ENCODE measurements at places on chromosomes 6 and 20. TPM values are rescaled to one million over a fixed set of nuclear protein-coding genes. Genes with fewer than 3 reads are reported as not detected.

DNA sequence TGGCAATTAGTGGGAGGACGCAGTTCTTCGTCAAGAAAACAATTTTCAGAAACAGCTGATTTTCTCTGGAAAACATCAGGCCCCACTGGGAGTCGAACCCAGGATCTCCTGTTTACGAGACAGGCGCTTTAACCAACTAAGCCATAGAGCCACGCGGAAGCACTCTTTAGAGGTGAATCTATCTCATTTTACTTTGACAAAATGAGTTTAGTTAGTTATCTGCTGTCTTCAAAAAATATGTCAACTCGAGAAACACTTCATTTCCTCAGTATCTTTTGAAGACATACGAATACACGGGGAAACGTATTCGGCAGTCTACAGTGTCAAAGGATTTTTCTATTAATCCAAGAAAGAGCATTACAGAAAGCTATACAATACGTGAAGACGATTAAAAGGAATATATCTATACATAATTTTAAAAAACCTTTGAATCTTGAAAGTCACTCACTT, 26.7 kb downstream of the GPX6 start:
- H3K4me3 ChIP-seq, result no peak overlapping the region
- no peak overlapping the region for H3K27ac ChIP-seq
- no peak for DNase-seq
- peaks cover 71% of the 10 kb centered on the region for H3K27me3 ChIP-seq
- H3K36me3 ChIP-seq, result no peaks in the 10 kb centered on the region

- no peak overlapping the region for H3K27ac ChIP-seq
- H3K36me3 ChIP-seq, result no peaks in the 10 kb centered on the region
- H3K27me3 ChIP-seq, result no peaks in the 10 kb centered on the region
- H3K4me1 ChIP-seq, result peaks cover 10% of the 10 kb centered on the region
These were observed 3.6 kb downstream of the DTNBP1 start for GRCh38 chr6:15659181-15659580.

DNA sequence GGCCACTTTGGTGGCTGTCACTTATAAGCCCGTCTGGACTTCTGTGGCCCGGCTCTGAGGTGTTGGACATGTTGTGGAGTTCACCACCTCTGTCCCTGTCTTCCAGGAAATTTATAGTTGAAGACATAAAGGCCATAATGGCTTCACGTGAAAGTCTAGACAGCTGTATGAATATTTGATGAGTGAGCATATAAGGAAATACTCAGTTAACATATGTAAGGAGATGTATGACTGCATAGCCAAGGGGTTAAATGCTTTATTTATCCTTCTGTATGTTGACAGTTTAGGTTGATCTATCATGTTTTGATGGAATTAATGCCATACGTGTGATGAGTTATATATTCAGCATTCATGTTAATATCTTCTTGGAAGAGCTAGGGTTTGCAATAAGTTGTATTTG, 16.1 kb downstream of the HIVEP1 start:
- peaks cover 7% of the 10 kb centered on the region for H3K36me3 ChIP-seq
- no peaks in the 10 kb centered on the region for H3K27me3 ChIP-seq
- H3K4me3 ChIP-seq, result no peak overlapping the region
- peaks cover 20% of the 10 kb centered on the region for H3K4me1 ChIP-seq

- no peak overlapping the region for H3K4me3 ChIP-seq
- H3K27ac ChIP-seq, result no peak overlapping the region
- no peaks in the 10 kb centered on the region for H3K4me1 ChIP-seq
- no peak for DNase-seq
These were observed 85.2 kb downstream of the PRSS35 start for GRCh38 chr6:83597511-83597910.

- H3K4me1 ChIP-seq, result no peaks in the 10 kb centered on the region
- peaks cover 6% of the 10 kb centered on the region for H3K27me3 ChIP-seq
- H3K27ac ChIP-seq, result no peak overlapping the region
- H3K4me3 ChIP-seq, result no peak overlapping the region
- DNase-seq, result no peak
- H3K36me3 ChIP-seq, result no peaks in the 10 kb centered on the region
These were observed 75.8 kb upstream of the LY86 start for GRCh38 chr6:6512711-6513110.

The HLA-G gene
- total RNA-seq, result not detected

The FNDC11 gene
- 0.09 TPM for total RNA-seq

The PAK1IP1 gene
- 8.1 TPM for total RNA-seq

The BPIFB1 gene
- total RNA-seq, result not detected

The KHDC1 gene
- 1.4 TPM for total RNA-seq

Measured in heart right ventricle (tissue), 16 donors.